ENCODE measurements at places on chromosomes 2 and 18.

DNA sequence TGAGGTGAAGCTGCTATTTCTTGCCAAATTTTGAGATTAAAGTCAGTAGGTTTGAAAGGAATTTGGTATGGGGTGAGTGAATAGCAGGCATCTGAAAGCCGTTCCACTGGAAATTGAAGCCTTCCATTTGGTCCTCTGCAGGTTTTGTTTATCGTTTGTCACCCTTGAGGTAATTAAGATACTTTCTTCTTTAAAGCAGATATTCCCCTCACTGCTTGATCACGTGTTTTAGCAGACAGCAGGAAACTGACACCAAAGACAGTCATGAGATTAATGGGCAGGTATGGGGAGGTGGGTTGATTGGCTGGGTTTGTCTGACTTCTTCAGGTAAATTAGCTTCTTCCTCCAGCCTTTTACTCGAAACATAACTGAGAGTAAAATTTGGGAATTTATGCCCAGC is 10.7 kb downstream of the LPIN1 start:
- no peak for DNase-seq

GRCh38 chr18:55038162-55038561 is 78.9 kb upstream of the CCDC68 start:
- no peak for DNase-seq

- DNase-seq: no peak
Observed at GRCh38 chr2:37676274-37676673, 4.8 kb upstream of the CDC42EP3 start.

GRCh38 chr2:74493546-74493945 is 5.9 kb downstream of the LBX2 start:
- peak; percentile 9 for DNase-seq

- DNase-seq: no peak
Observed at GRCh38 chr18:6876641-6877041, 147.1 kb downstream of the ARHGAP28 start.

DNA sequence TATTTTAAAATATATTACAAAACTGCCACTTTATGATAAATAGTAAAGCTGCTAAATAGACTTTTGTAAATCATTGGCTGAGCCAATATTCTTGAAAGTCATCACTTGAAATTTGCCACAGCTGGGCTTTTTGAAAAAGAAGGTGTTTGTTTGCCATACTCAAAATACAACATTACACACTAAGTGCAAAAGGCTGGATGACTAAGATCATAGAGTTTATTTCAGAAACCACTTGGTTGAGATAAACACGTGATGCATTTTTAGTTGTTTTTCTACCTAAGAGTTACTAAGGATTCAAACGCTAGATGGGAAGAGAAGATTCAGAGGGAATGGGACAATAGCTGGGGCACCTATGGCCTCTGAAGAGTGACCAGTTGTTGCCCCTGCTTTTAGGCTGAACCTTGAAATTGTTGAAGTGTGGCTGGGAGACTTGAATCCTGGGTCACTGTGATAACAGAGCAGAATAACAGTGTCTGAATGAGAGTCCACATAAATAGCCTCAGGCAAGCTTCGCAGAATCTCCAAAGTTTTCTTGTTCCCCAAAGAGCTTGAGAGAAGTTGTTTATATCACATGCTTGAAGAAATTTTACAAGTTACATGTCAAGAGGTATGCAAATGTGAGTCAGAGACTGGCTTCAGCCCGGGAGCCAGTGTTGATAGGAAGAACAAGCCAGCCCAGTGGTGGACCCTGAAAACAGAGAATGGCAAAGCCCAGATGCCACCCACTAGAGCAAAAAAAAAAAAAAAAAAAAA is 409.8 kb downstream of the GPD2 start:
- DNase-seq: no peak

DNA sequence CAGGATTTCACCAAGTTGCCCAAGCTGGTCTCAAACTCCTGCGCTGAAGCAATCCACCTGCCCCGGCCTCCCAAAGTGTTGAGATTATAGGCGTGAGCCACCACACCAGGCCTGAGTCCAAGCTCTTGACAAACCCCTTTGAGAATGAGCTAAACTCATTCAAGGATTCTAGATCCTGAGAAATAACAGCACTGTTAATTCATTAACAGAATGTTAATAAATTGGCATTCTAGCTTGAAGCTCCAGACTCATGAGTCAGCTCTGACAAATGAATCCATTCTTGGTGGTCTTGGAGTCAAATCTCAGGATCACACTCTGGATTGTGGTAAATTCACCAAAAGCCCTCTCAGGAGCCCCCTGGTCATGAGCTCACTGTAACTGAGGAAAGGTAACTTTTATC is 1.8 kb downstream of the NARS1 start:
- DNase-seq: no peak

- DNase-seq: no peak
Observed at GRCh38 chr18:48270929-48271328, 138.3 kb downstream of the ZBTB7C start.

DNA sequence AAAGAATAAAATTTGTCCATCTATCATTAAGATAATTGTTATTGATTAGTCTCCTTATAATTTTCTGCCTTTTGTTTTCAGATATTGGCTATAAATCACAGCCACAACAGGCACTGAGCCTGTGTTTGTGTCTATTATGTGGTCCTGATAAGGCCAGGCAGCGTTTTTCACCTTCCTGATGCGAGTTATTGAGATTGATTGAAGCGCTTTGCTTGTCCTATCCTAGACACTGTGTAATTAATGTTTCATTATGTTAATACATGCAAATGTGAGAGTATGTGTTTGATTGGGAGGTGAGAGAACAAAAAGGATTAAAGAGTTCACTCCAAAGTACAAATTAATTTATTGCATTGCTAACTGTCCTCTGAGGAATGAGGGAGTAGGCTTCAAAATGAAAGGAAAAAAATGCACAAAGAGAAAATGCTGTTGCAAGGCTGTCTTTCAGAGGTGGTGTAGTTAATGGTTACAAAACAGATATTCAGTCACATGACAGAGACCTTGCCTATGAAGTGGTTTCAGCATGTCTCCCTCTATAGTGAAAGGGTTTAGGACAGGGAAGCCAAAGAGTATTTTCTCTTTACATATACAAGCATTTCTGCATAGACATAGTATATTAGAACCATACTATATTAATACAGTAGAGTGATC is 391.1 kb downstream of the DCC start:
- no peak for DNase-seq

GRCh38 chr2:50215736-50216135 is 816.2 kb downstream of the NRXN1 start:
- no peak for DNase-seq

GRCh38 chr2:196601430-196602306 is 37.8 kb upstream of the CCDC150 start:
- DNase-seq: peak; percentile 78

- no peak for DNase-seq
Observed at GRCh38 chr2:67991456-67991855, 71.3 kb downstream of the C1D start.

GRCh38 chr2:177317857-177318256 is 53.3 kb upstream of the NFE2L2 start:
- no peak for DNase-seq

DNA sequence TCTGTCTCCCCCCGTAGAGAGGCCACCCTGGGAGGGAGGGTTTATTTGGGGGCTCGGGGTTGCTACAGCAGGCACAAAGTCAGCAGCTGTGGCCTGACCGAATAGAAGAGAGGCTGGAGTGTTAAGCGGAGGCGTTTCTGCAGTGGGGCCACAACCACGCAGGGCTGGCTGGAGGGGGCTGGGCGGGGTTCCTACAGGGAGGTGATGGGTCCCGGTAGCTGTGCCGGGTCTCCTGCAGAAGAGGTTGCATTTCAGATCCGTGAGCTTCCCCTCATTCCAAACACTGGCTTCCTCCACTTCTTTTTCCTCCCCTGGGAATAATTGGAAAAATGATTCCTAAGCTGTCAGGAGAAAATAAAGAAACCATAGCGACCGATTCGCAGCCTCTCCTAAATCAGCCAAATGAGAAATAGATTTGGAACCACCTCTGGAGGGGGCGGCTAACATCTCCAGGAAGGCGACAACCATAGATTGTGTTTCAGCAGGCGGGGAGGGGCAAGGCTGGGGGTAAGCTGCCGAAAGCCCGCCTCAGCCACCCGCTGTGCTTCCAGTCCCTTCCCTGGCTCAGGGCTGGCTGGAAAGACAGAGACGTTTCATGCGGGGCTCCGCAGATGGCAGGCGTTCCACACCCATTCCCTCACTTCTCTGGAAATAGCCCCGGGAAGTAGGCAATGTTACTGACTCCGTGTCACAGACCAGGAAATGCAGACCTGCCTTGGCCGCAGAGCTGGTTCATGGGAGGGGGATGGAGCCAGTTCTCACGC is 85.6 kb upstream of the TAF1B start:
- peak; percentile 81 for DNase-seq

GRCh38 chr2:236932831-236933361 is 152.8 kb upstream of the COPS8 start:
- no peak for DNase-seq

DNA sequence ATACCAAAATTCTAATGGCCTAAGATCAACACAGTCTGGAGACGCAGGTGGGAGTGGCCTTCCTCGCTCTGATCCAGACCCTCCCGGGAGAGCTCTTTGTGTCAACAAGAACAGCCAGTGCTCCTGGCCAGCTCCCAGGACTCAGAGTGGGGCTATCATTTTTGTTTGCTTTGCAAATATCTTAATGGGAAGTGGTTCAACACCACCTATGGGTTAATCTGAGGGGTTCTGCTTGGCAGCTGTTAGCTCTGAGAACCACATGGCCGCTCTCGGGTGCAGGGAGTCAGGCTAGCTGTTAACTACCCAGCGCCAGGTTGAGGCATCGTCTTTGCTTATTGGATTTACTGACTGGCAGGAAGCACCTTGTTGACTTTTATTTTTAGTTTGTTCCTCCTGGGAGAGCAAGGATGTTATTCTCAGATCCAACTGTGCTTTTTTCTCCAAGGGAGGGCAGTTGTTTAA is 184.8 kb upstream of the SP5 start:
- peak; percentile 77 for DNase-seq

DNA sequence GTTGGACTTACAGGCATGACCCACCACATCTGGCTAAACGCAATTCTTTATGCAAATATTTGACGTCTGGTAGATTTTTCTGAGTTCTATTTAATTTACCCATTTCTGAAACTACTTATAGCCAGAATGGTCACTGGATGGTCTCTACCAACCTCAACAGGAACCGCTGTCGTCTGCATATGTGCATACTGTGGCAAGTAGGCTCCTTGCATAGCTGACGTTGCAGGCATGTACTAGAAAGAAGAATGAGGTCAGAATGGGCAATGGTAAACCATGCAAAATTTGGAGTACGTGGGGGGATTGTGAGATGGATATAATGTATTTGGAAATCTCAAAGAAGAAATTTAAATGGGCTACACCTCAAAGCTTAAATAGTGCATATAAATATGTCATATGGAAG is 77.1 kb upstream of the ITGB6 start:
- no peak for DNase-seq

- DNase-seq: no peak
Observed at GRCh38 chr2:17107151-17107550, 411.1 kb downstream of the RAD51AP2 start.

- no peak for DNase-seq
Observed at GRCh38 chr2:17584689-17585088, 44.2 kb downstream of the VSNL1 start.

GRCh38 chr2:232367016-232367415 is 11.5 kb upstream of the ALPP start:
- no peak for DNase-seq
